ENCODE measurements at places on chromosomes 7 and 10.

GRCh38 chr10:129277084-129277483, 190.0 kb upstream of the MGMT start:
- no peak for DNase-seq

DNA sequence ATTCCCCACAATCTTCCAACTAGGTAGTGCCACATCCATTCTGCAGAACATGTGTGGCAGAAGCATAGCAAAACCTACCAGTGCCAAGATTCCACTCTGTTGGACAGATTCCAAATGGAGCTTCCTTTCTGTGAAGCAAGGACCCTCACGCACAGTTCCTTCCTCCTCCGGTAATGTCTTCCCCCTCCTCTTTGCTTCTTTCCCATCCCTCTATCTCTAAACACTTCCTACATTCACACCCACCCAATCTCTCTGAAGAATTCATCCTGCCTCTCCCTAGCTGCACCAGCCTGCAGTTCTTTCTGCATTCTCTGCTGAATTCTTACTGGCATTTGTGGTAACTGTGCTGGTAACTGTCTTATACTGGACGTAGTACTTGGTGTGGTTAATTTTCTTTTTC, 124.9 kb downstream of the RNLS start:
- DNase-seq, result no peak

- DNase-seq, result no peak
Measured at GRCh38 chr7:6623589-6624245, 8.3 kb downstream of the ZNF853 start.

DNA sequence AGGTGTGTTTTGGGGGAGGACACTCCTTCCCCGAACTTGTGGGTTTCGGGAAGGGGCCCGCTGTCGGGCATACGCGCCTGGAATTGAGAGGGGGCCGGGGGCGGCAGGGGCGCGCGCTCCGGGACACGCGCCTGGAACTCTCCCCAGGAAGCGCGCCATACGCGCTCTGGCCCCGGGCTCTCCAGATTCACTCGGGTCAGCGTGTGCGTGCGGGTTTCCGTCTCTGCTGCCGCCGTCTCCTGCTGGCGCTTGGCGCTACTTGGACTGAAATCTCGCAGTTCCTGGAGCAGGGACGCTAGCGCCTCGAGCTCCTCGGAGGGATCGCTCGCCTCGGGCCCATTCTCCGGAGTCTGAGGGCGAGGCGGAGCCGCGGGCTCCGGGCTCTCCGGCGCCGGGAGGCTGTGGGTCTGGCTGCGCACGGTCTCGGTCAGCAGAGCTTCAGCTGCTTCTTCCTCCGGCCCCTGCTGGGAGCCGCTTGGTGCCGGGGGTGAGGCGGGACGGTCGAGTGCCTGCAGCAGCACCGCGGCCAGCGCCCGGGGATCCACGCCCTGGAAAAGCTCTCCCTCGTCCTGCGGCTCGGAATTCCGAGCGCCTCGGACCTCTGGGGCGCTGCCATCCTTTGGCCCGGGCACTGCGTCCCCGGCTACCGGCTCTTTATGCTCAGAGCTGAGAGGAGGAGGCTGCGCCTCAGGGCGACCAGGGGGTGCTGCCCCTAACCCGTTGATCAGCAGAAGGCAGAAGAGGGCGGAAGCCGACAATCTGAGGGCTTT, 1.1 kb downstream of the VGF start:
- peak; percentile 72 for DNase-seq

GRCh38 chr10:48199580-48200377, 74.7 kb downstream of the FRMPD2 start:
- DNase-seq, result peak; percentile 77

DNA sequence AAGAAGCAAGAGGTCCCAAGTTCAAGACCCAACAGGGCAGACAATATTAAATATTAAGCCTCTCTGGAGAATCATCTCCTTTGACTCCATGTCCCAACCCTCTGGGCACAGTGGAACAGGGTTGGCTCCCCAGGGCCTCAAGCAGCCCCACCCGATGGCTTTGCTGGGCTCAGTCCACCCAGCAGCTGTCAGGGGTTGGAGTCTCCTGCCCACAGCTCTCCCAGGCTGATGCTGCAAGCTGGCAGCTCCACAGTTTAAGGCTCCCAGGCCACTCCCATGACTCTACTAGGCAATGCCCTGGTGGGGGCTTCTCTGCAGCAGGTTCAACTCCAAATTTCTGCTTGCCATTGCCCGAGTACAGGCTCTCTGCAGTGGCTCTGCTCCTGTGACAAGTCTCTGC, 55.1 kb downstream of the LARP4B start:
- no peak for DNase-seq

DNA sequence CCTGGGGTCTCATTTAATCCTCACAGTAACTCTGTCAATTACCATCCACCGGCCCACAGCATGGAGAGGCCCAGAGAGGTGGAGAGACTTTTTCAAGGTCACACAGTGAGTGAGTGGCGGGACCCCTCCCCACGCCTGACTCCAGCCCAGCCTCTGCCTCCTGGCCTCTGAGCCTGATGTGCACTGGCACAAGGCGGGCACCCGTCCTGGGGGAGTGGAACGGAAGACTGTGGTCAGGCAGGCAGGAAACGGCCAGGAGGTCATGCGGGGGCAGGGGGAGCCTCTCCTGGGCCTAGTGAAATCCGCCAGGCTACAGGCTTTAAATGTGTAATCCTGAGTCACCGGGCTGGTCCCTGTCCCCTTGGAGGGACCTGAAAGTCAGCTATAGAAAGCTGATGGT, 32.2 kb downstream of the ZCCHC24 start:
- DNase-seq, result peak; percentile 58

DNA sequence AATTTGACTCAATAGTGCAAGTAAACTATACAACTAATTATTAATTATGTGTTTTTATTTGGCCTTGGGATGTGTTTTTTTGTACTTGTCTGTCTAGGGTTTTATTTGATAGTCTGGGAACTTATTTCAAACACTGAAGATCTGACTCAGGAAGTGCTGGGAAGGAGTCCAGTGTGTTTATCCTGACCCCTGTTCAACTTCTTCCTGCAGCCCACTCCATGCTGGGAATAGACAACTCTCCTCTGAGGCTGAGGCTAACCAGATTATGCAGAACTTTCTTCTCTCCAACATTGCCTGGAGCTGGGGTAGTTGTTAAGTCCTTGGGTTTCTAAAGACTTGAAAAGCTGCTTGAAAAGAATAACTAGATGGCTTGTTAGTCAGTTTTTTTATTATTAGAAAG, 6.9 kb downstream of the CISD1 start:
- peak; percentile 71 for DNase-seq

GRCh38 chr7:102080434-102081243, 206.0 kb upstream of the SH2B2 start:
- DNase-seq, result peak; percentile 69

DNA sequence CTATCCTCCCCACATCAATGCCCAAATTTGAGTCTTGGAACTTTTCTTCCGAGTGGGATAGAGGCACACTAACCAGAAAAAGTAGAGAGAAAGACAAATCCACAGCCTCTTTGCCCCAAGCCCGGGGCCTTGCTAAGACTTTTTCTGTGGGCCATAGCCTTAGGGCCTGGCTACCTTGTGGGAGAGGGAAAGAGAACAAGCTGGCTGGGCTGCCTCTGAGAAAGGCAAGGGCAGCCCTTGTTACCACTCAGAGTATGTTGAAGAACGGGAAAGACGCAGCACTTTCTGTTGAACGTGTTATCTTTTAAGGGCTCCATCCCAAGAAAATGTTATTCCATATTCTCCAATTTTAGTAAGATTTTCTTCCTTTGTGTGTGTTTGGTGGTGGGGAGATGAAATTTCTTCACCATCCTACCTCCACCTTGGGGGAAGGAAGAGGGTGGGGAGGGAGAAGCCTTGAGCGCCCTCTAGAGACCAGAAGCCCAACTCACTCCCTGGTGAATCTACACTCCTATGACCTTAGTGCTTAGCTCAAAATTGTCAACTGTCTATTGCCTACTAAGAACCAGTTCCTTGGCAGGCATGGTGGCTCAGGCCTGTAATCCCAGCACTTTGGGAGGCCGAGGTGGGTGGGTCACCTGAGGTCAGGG, 3.9 kb upstream of the NRF1 start:
- DNase-seq, result peak; percentile 64

DNA sequence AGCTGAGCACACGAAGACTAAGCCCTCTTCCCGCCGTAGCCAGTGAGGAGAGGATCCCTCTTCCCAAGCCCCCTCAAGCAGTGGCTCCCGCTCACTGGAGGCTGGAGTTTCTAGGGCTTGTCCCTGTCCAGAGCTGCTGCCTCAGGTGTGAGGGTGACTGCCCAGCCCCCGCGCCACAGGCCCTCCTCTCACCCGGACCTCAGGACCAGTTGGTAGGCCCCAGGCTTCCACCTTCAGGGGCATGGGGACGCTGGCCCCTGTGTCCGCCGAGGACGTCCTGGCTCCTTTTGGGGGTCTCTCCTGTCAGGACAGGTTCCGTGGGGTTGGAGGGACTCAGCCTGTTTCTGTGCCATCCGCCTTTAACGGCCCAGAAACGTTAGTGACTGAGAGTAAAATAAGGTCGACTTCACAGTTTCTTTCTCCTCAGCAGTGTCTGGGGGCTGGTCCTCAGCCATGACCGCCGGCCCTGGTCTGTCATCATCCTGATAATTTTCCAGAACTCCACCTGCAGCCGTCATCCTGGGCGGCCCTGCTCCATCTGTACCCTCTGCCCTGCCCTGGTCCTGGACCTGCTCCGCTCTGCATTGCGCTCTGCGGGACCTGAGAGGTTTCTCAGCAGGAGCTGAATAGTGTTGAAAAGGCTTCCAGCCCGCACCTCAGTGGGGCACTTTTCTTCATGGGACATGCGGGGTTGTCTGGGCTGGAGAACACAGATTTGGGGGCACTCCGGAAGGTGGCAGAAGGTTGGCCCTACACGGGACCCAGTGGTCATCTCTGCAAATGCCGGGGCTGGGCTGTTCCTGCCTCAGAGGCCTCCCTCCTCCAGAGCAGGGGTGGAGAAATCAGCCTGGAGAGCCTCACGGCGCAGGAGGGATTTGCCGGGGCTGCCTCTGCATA, 36.0 kb upstream of the FAM20C start:
- DNase-seq, result no peak
